Spleen (tissue), 13 donors: ENCODE measurements at places on chromosomes 1 and 21.

- H3K27ac ChIP-seq, result no peak overlapping the region
- no peaks in the 10 kb centered on the region for H3K4me1 ChIP-seq
- H3K27me3 ChIP-seq, result no peaks in the 10 kb centered on the region
- no peak overlapping the region for H3K4me3 ChIP-seq
- no peaks in the 10 kb centered on the region for H3K36me3 ChIP-seq
Measured at GRCh38 chr1:227035316-227035715, 95.2 kb downstream of the COQ8A start.

GRCh38 chr1:214067853-214068703 is 80.3 kb downstream of the PROX1 start:
- no peak for DNase-seq
- H3K27me3 ChIP-seq, result no peaks in the 10 kb centered on the region
- H3K27ac ChIP-seq, result no peak overlapping the region
- no peaks in the 10 kb centered on the region for H3K36me3 ChIP-seq
- no peaks in the 10 kb centered on the region for H3K4me1 ChIP-seq

DNA sequence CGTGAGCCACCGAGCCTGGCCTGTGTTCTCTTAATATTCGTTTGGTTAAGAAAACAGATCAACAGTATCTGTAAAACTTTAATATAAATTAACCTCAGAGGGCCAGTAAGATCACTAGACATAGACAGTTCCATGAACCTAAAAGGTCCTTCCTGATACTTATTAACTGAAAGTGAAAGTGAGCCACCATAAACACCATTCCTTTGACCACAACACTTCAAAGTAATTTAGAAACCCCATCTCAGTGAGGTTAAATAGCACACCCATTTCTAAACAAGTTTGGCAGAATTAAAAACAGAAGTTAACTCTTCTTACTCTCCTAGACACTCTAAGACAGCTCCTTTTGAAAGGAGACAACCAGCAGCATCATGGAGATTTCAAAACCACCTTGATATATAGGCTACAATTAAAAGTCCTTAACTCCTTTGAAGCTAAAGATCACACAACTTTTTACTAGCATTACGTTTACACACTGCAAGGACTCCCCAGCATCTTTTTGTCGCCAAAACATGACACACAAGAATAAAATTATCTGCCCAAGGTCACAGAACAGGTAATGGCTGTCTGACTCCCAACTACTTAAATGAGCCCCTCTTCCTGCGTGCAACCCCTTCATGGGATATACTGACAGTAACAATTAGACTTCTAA is 2.2 kb downstream of the RNF19B start:
- no peaks in the 10 kb centered on the region for H3K27me3 ChIP-seq
- no peaks in the 10 kb centered on the region for H3K36me3 ChIP-seq
- H3K4me1 ChIP-seq, result peaks cover 42% of the 10 kb centered on the region
- peak overlapping the region; percentile 66 for H3K4me3 ChIP-seq
- DNase-seq, result no peak

DNA sequence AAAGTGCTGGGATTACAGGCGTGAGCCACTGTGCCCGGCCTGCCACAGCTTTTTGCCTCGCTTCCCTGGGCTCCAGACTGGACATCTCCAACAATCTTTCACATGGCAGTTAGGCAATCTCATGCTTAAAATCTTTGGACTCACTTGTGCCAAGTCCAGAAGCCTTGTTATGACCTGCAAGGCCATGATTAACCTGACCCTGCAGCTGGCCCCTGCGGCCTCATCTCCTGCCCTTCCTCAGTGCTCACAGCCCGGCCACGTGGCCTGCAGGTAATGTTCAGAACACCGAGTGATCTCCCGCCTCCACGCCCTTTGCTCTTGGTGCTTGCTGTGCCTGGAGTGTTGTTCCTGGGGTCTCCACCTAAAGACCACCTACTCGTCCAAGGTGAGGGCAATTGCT is 24.9 kb downstream of the FAAH start:
- no peaks in the 10 kb centered on the region for H3K4me1 ChIP-seq
- no peak overlapping the region for H3K4me3 ChIP-seq
- DNase-seq, result no peak
- no peaks in the 10 kb centered on the region for H3K27me3 ChIP-seq

- peaks cover 59% of the 10 kb centered on the region for H3K27me3 ChIP-seq
- DNase-seq, result peak; percentile 64
- peak overlapping the region; percentile 46 for H3K4me3 ChIP-seq
- H3K27ac ChIP-seq, result no peak overlapping the region
Measured at GRCh38 chr1:997993-998744, 1.7 kb downstream of the HES4 start.

DNA sequence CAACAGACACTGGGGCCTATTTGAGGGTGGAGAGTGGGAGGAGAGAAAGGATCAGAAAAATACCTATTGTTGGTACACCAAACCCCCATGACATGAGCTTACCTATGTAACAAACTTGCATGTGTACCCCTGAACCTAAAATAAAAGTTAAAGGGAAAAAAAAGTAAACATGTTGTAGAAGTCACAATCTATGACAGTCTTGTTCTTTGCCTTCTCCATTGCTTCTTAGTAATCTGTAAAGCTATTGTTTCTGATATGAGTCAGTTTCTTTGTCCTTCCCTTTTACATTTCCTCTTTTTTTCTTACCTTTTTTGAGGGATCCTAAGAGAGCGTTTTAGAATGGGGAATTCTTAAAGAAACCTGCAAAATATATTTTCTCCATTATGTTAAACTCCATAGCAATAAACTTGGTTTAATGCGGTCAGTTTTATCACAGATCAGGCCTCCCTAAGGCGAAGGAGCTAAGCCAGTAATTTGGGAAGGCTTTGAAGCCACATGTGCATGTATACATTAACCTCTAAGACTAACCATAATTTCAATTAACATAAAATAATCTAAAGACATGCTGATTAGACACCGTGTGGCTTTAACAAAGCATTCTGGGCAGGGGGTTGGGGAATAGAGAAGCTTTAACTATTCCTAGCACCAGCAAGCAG is 77.8 kb upstream of the C1orf105 start:
- H3K4me1 ChIP-seq, result peaks cover 35% of the 10 kb centered on the region
- DNase-seq, result no peak
- H3K27me3 ChIP-seq, result no peaks in the 10 kb centered on the region
- peak overlapping the region; percentile 53 for H3K27ac ChIP-seq

- peak overlapping the region; percentile 42 for H3K27ac ChIP-seq
- peaks cover 50% of the 10 kb centered on the region for H3K4me1 ChIP-seq
- peak; percentile 81 for DNase-seq
- no peak overlapping the region for H3K4me3 ChIP-seq
- no peaks in the 10 kb centered on the region for H3K27me3 ChIP-seq
Measured at GRCh38 chr1:19315378-19316198, 3.5 kb downstream of the SLC66A1 start.

DNA sequence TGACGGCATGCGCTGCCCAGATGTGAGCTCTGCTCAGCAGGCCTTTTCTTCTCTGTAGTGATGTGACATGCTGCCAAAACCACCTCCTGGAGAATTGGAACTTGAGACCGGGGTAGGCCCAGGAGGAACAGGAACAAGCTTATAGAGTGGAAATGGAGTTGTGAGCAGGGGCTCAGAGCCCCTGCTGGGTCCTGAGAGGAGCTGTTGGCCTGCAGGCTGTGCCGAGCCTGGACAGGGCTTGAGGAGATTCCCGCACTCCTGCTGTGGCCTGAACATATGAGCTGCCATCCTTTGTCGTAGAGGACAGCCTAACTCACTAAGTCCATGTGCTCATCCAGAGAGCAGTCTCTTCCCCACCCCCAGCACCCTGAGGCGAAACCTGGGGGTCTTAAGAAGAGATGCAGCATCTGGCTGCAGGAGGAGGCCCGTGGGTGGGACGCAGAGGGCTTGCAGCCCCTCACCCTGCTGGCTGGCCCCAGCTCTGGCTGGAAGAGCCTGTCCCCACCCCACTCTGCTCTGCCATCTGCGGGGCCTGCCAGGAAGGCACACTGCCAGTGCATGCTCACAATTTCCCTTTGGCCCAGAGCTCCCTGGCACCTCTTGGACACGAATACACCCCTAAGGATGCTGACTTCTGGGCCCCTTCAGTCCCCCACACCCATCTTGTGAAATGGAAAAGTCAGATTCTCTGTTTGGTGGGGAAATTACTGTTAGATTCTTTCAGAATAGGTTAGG is 42.5 kb downstream of the PTPRF start:
- H3K27ac ChIP-seq, result no peak overlapping the region
- no peaks in the 10 kb centered on the region for H3K4me1 ChIP-seq
- H3K36me3 ChIP-seq, result no peaks in the 10 kb centered on the region

DNA sequence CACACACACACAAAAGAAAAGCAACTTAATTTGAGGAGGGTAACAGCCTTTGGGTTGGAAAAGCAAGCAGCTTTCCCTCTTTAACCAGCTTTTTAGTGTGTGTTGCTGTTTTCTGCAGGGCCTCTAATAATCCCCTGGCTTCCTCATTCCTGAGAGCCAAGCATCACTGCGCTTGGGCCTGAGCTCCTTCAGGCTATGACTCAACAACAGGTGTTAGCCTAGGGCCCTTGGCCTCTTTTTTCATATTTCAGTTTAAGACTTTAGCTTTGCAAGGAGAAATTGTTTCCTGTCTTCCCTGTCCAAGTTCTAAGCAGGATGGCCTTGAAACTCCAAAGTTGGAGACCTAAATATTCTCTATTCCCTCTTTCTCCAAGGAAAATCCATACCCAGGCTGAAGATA is 26.2 kb upstream of the SNX27 start:
- no peak overlapping the region for H3K4me3 ChIP-seq
- H3K27me3 ChIP-seq, result no peaks in the 10 kb centered on the region
- DNase-seq, result no peak
- no peaks in the 10 kb centered on the region for H3K4me1 ChIP-seq
- H3K36me3 ChIP-seq, result no peaks in the 10 kb centered on the region
- H3K27ac ChIP-seq, result no peak overlapping the region

DNA sequence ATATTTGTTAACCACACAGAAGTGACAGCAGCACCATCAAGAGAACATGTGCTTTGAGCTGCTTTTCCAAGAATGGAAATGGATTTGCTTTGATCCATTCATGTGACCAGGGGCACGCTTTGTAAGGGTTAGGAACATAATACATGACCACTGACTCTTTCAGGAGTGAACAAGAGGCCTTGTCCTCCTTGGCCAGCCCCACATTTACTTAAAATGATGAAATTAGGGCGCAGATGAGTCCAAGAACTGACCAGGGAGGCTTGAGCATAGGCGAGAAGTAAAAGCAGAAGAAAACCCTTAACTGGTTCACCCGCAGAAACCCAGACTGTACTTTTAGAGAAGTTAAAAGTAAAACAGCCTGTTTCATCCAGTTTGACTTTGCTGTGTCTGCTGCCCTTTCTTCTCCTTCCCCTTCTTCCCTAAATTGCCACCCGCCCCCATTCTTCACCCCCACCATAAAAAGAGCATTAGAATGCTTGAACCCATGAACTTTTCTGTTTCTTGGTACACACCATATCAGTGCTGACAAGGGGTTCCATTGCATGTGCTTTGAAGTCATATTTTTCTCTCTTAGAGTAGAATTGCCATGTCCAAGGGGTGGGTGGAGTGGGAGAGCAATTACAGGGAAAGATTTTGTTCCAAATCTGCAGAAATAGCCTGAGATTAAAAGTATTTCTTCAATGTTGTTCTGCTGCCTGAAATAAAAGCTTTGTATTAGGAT is 2.6 kb upstream of the GLUL start:
- H3K36me3 ChIP-seq, result no peaks in the 10 kb centered on the region
- H3K27ac ChIP-seq, result peak overlapping the region; percentile 70
- H3K4me3 ChIP-seq, result no peak overlapping the region
- peaks cover 3% of the 10 kb centered on the region for H3K4me1 ChIP-seq

DNA sequence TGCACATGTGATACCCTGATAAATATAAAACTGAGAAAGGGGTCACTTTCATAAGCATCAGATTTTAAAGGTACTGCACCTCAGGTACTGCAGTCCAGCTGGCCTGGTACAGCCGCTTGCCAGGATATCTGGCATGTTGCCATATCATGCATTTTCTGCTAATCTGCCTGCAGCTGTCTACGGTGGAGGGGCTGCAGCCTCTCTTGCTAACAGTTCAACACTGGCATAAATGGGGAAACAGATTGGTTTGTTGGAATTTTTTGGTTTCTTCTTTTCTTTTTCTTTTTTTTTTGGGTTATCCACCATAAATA is 71.5 kb downstream of the MIS18A start:
- H3K27me3 ChIP-seq, result no peaks in the 10 kb centered on the region
- H3K27ac ChIP-seq, result no peak overlapping the region
- H3K4me1 ChIP-seq, result no peaks in the 10 kb centered on the region
- H3K4me3 ChIP-seq, result no peak overlapping the region

DNA sequence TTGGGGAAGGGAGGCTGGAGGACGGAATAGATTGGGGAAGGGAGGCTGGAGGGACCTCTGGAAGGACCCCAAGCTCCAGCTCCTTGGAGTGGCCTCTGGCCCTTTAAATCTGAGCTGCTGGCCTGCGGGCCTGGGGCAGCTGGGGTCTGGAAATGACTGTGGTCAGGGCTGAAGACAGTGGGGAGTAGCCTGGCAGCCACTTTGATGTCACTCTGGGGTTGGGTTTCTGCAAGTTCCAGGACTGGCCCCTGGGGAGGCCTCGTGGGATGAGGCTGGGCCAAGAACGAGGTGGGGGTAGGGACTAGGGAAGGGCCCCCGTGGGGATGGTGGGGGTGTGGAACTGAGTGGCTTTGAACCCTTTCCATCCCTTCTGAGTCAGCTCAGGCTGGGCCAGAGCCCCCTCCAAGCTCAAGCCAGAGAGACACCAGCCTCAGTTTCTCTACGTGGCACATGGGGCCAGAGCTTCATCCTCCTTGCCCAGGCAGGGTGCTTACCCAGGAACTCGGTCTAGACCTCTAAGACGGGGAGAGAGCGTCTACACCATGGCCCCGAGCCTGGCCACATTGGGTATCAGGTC is 59.7 kb downstream of the ALPL start:
- no peaks in the 10 kb centered on the region for H3K4me1 ChIP-seq
- DNase-seq, result no peak
- no peaks in the 10 kb centered on the region for H3K36me3 ChIP-seq
- H3K4me3 ChIP-seq, result no peak overlapping the region
- H3K27me3 ChIP-seq, result peaks cover 12% of the 10 kb centered on the region

DNA sequence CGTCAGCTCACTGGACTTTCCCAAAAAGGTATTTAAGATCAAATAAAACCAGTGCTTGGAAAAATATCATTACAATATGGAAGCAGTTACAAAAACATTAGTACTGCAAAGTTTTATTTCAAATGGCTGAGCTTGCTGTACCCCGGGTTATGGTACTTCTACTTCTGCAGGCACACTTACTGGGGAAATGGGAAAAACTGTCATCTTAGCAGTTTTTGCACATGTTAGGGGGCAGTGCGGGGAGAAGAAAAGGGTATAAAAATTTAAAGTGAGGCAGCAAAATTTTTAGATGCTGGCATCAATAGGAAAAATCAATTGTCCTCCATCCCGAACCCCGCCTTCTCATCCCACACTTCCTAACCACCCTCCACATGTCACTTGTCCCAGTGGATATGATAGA is 133.4 kb downstream of the ATG4C start:
- no peak for DNase-seq
- no peaks in the 10 kb centered on the region for H3K4me1 ChIP-seq
- H3K4me3 ChIP-seq, result no peak overlapping the region

GRCh38 chr1:210685295-210685650 is 356.6 kb downstream of the HHAT start:
- H3K27me3 ChIP-seq, result no peaks in the 10 kb centered on the region
- DNase-seq, result no peak

GRCh38 chr1:44406737-44407429 is 1.8 kb downstream of the RNF220 start:
- H3K4me3 ChIP-seq, result peak overlapping the region; percentile 50
- DNase-seq, result peak; percentile 84
- H3K27ac ChIP-seq, result no peak overlapping the region
- H3K4me1 ChIP-seq, result peaks cover 27% of the 10 kb centered on the region

- no peaks in the 10 kb centered on the region for H3K36me3 ChIP-seq
- no peak overlapping the region for H3K4me3 ChIP-seq
- no peaks in the 10 kb centered on the region for H3K27me3 ChIP-seq
- no peak overlapping the region for H3K27ac ChIP-seq
- no peak for DNase-seq
- no peaks in the 10 kb centered on the region for H3K4me1 ChIP-seq
Measured at GRCh38 chr1:79852004-79852403, 845.5 kb upstream of the ADGRL4 start.

GRCh38 chr1:16905110-16905867 is 9.5 kb downstream of the RNU1-2 start:
- peak overlapping the region; percentile 38 for H3K4me3 ChIP-seq
- peaks cover 10% of the 10 kb centered on the region for H3K4me1 ChIP-seq
- no peaks in the 10 kb centered on the region for H3K36me3 ChIP-seq
